ENCODE measurements at places on chromosomes 7 and 10. TPM values are rescaled to one million over a fixed set of nuclear protein-coding genes. Genes with fewer than 3 reads are reported as not detected.

DNA sequence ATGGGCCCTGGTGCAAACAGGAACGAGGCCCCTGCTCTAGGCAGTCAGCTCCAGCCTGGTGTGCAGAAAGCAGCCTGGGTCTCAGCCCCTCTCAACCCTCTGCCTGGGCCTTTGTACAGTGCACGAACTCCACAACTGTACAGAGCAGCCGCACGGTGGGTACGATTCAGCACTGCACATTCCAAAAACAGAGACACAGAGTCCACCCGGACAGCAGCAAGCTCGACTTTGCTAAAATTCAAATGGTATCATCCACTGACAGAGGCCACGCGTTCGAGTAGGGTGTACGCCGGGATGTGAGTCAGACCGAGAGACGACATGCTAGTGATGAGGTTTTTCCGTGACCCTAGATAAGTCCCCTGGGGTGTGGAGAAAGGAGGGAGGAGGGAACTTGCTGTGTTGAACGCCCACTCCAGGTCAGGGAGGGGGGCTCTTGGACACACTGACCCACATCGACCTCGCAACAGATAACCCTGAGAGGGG, 65.6 kb upstream of the PDGFA start:
- H3K27ac ChIP-seq = no peak overlapping the region
- no peaks in the 10 kb centered on the region for H3K36me3 ChIP-seq
- H3K4me3 ChIP-seq = no peak overlapping the region
- H3K4me1 ChIP-seq = no peaks in the 10 kb centered on the region

GRCh38 chr7:37672926-37673325, 10.6 kb upstream of the GPR141 start:
- no peak for DNase-seq
- no peaks in the 10 kb centered on the region for H3K36me3 ChIP-seq
- no peak overlapping the region for H3K27ac ChIP-seq
- H3K4me1 ChIP-seq = no peaks in the 10 kb centered on the region

Gene SPOCK2
- total RNA-seq = 11.7 TPM

Gene ANXA8
- not detected for total RNA-seq

DNA sequence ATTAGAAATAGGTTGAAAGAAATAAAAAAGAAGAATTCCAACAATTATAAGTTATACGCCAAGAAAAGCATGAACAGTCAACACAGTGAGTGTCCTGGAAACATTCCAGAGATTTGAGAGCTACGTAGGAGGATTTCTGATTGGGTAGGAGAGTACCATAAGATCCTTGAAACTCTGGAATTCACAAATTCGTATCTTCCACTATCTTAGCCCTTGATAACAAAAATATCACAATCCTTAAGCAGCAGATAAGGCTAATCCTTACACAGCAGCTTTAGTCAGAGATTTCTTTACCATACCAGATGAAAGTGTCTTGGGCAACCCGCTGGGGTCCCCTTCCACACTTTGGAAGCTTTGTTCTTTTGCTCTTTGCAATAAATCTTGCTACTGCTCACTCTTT, 8.2 kb downstream of the TPK1 start:
- no peaks in the 10 kb centered on the region for H3K36me3 ChIP-seq
- no peaks in the 10 kb centered on the region for H3K4me1 ChIP-seq
- H3K4me3 ChIP-seq = no peak overlapping the region
- H3K27me3 ChIP-seq = no peaks in the 10 kb centered on the region
- H3K27ac ChIP-seq = no peak overlapping the region

DNA sequence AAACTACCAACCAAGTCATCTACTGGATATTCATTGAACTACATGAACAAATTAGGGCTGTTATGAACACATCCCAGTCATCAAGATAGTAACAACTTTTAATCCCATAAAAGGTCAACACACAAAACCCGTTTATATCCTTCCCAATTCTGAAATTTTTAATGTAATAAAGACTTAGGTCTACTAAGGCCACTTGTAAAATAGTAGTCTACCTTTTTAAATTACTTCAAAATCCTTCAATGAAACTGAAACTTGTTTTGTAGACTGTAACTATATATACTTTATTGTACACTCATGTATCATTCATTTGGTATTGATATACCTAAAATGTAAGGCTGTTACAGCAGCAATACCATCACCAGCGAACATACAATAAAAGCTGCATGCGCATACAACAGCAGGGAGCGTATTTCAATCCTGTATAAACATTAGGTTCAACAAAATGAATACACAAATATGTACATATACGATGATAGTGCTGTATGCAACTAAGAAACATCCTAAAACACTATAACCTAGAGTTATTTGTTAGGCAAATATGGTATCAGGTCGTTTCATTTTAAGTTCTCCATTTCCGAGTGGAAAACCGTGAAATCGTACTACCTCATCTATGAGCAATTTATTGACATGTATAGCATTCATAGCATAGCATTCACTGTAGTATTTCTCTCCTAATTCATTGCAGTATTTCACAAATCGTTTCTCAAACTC, 973 bp downstream of the ATAD1 start:
- no peak for DNase-seq
- peak overlapping the region; percentile 63 for H3K4me3 ChIP-seq
- no peaks in the 10 kb centered on the region for H3K27me3 ChIP-seq
- peak overlapping the region; percentile 92 for H3K27ac ChIP-seq
- H3K36me3 ChIP-seq = no peaks in the 10 kb centered on the region

DNA sequence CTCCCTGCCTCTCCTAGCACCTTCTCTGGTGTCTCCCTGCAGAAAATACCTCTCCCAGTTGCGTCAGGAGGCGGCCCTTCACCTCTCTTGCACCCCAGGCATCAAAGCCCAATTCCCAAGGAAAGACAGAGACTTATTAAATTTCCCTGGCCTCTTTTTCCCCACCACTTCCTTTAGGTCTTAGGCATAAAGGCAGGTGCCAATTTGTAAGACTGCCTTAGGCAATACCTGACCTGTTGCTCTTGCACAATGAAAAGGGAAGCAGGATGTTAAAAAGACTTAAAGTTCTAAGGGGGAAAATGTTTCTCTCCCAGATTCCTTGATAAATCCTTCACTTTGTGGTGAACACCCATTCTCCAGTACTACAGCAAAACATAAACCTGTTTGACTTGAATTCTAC, 186.7 kb downstream of the SLC25A13 start:
- DNase-seq = no peak
- no peaks in the 10 kb centered on the region for H3K27me3 ChIP-seq
- no peak overlapping the region for H3K4me3 ChIP-seq
- no peaks in the 10 kb centered on the region for H3K36me3 ChIP-seq

Gene NME8
- not detected for total RNA-seq

DNA sequence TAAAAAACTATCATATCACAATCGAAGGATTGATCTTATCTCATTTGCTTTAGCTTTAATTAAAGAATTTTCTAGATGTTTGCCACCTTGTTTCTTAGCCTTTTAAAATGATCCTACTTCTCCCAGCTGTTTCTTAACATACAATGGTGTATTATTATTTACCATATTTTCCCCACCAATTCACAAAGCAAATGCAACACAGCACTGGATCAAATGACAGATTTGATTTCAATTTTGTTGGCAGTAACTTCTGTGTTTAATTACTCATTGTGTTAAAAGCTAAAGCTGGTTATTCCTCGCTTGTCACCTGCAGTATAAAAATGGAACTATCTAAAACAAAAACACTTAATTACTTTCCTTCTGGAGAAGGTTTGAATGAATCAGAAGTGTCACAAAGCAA, 19.6 kb downstream of the SVIL start:
- no peaks in the 10 kb centered on the region for H3K27me3 ChIP-seq
- peaks cover 50% of the 10 kb centered on the region for H3K4me1 ChIP-seq
- H3K27ac ChIP-seq = no peak overlapping the region
- no peak overlapping the region for H3K4me3 ChIP-seq
